Muscle of arm (tissue), 14 donors: ENCODE measurements at places on chromosomes 1 and 21. TPM values are rescaled to one million over a fixed set of nuclear protein-coding genes. Genes with fewer than 3 reads are reported as not detected.

Gene CACNA1S
- polyA plus RNA-seq = 33.0 TPM

Gene OR2T33
- not detected for polyA plus RNA-seq

Gene SASS6
- 7.0 TPM for polyA plus RNA-seq

Gene CD53
- polyA plus RNA-seq = 11.5 TPM

Gene ERG
- 18.8 TPM for polyA plus RNA-seq
